ENCODE measurements at places on chromosomes 7 and 10. TPM values are rescaled to one million over a fixed set of nuclear protein-coding genes. Genes with fewer than 3 reads are reported as not detected.

TRIM50 gene
- total RNA-seq = not detected

ASB4 gene
- total RNA-seq = not detected

PRR15 gene
- total RNA-seq = 1.1 TPM

PIP gene
- total RNA-seq = not detected

HOXA10 gene
- total RNA-seq = 43.1 TPM

SLC29A4 gene
- total RNA-seq = 1.1 TPM

RPP30 gene
- 47.1 TPM for total RNA-seq

CALHM3 gene
- not detected for total RNA-seq

NPSR1 gene
- total RNA-seq = not detected

C10orf67 gene
- not detected for total RNA-seq

INHBA gene
- 97.8 TPM for total RNA-seq

HGF gene
- total RNA-seq = 41.3 TPM

ADCY1 gene
- 0.59 TPM for total RNA-seq

ZNF736 gene
- 14.4 TPM for total RNA-seq

SLC13A4 gene
- total RNA-seq = 0.36 TPM

DNAH11 gene
- under 0.01 TPM for total RNA-seq

MOGAT3 gene
- not detected for total RNA-seq

CRHR2 gene
- total RNA-seq = not detected

NUDT1 gene
- total RNA-seq = 18.5 TPM

CUX1 gene
- total RNA-seq = 41.6 TPM

GIMAP2 gene
- 9.4 TPM for total RNA-seq

Data from osteoblast (primary cell).